ENCODE measurements at places on chromosomes 2 and 18.

DNA sequence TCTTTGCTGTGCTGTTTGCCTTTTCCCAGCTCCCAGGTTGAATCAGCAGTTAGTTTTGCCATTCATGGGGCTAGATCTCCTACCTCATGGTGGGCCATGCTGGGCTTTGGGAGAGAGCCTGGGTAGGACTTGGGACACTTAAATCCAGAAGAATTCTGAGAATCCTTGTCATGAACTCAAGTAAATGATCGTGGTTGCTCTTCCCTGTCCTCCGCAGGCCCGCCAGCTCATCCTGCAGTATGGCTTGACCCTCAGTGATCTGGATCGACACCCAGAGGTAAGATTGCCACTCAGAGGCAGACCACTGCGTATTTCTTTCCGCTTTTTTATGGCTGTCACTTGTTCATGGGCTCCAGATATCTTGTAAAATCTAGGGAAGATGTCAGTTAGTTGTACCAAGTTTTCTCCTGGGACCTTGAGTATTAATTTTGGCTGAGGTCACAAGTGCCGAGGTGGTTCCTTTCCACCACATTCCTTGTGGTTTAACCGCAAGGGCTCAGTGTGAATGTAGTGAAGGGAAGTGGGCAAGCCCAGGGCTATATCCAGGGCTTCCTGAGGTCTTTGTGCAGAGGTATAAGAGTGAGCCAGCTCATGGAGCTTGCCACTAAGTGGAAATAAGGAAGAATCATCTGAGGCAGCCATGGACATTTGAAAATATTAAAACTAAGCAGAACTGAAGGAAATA lies 37.7 kb downstream of the RPIA start:
- H3K36me3 ChIP-seq: no peaks in the 10 kb centered on the region
- no peaks in the 10 kb centered on the region for H3K4me1 ChIP-seq
- H3K4me3 ChIP-seq: no peak overlapping the region
- no peak for DNase-seq
- H3K27ac ChIP-seq: no peak overlapping the region

DNA sequence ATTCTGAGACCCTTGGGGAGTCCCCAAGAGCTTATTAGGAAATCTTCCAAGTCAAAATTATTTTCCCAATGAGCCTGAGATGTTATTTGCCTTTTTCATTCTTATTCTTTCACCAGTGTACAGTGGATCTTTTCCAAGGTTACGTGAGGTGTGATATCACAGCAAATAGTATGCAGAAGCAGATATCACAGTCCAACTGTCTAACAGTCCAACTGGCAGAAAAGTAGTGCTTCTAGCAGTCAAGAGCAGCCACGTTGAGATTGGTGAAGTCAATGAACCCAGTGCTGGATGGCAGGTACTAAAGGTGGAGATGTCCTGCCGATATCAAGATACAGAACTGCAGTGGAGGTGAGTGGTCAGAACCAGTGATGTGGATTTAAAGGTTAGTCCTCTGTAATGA lies 78.9 kb upstream of the ZNF397 start:
- no peak overlapping the region for H3K27ac ChIP-seq
- H3K4me3 ChIP-seq: no peak overlapping the region
- H3K27me3 ChIP-seq: no peaks in the 10 kb centered on the region
- H3K36me3 ChIP-seq: no peaks in the 10 kb centered on the region
- DNase-seq: no peak

GRCh38 chr18:23259701-23260681 lies 124.7 kb downstream of the CABLES1 start:
- peaks cover 12% of the 10 kb centered on the region for H3K4me1 ChIP-seq
- H3K4me3 ChIP-seq: no peak overlapping the region
- H3K27me3 ChIP-seq: no peaks in the 10 kb centered on the region
- peak overlapping the region; percentile 80 for H3K27ac ChIP-seq

GRCh38 chr2:43054367-43054766 lies 172.0 kb downstream of the ZFP36L2 start:
- no peak overlapping the region for H3K27ac ChIP-seq
- H3K36me3 ChIP-seq: no peaks in the 10 kb centered on the region
- DNase-seq: no peak
- peaks cover 20% of the 10 kb centered on the region for H3K4me1 ChIP-seq

- peaks cover 4% of the 10 kb centered on the region for H3K4me1 ChIP-seq
- H3K27ac ChIP-seq: no peak overlapping the region
- H3K27me3 ChIP-seq: no peaks in the 10 kb centered on the region
- H3K36me3 ChIP-seq: no peaks in the 10 kb centered on the region
- no peak overlapping the region for H3K4me3 ChIP-seq
- DNase-seq: no peak
Measured at GRCh38 chr2:9693646-9694045, 62.8 kb upstream of the YWHAQ start.

DNA sequence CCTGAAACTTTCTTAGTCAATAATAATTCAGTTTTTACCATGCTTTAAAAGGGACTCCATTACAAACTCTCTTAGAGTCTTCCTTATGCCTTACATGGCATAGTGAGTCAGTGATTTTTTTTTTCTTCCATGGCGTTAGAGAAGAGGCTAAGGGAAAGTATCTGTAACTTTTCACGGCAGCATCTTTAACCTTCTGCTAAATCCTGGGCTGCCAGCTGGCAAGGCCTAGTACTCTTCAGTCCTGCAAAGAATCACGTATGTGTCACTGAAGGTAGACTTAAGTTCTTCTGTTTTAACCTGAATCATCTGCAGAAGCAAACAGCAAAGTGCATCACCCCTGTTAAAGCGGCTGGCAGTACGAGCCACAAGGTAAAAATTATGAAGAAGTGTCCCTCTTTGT lies 286.3 kb upstream of the FN1 start:
- H3K27ac ChIP-seq: no peak overlapping the region
- DNase-seq: no peak
- peaks cover 5% of the 10 kb centered on the region for H3K4me1 ChIP-seq

- DNase-seq: no peak
- H3K4me3 ChIP-seq: no peak overlapping the region
- no peak overlapping the region for H3K27ac ChIP-seq
- no peaks in the 10 kb centered on the region for H3K27me3 ChIP-seq
- no peaks in the 10 kb centered on the region for H3K4me1 ChIP-seq
- H3K36me3 ChIP-seq: no peaks in the 10 kb centered on the region
Measured at GRCh38 chr2:236824836-236825235, 255.2 kb downstream of the ACKR3 start.

DNA sequence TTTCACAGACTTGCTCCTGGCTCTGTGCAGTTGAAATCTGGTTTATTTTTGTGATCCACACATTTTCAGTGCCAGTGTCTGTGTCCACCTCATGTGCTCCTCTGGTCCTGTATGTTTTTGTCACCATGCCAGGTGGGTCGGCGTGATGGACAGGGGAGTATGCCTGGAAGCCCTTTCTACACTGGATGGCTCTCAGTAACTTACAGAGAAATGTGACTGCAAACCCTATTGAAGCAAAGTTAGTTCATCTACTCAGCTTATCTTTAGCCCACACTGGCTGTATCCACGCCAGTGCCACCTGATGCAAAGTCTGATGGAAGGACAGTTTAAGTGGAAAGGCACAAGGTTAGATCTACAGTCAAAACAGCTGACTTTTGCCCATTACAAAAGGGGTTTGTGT lies 4.3 kb downstream of the IMPA2 start:
- DNase-seq: no peak
- no peaks in the 10 kb centered on the region for H3K36me3 ChIP-seq
- H3K4me3 ChIP-seq: no peak overlapping the region
- H3K27me3 ChIP-seq: no peaks in the 10 kb centered on the region

GRCh38 chr2:234496835-234497593 lies at the start of gene ARL4C:
ARL4C (minus strand) TSS chr2:234497081; CDS start chr2:234496586, 495 bp downstream.
- no peaks in the 10 kb centered on the region for H3K4me1 ChIP-seq
- peak; percentile 70 for DNase-seq
- no peaks in the 10 kb centered on the region for H3K27me3 ChIP-seq
- H3K4me3 ChIP-seq: peak within 1 kb of the TSS; percentile 62

GRCh38 chr18:13318731-13319501 lies 100.4 kb downstream of the LDLRAD4 start:
- no peak overlapping the region for H3K27ac ChIP-seq
- H3K36me3 ChIP-seq: no peaks in the 10 kb centered on the region
- no peaks in the 10 kb centered on the region for H3K27me3 ChIP-seq
- no peaks in the 10 kb centered on the region for H3K4me1 ChIP-seq

GRCh38 chr2:163736433-163737189 lies 803 bp upstream of the FIGN start:
- peak overlapping the region; percentile 93 for H3K27ac ChIP-seq
- H3K36me3 ChIP-seq: no peaks in the 10 kb centered on the region
- no peaks in the 10 kb centered on the region for H3K4me1 ChIP-seq
- peak; percentile 33 for DNase-seq
- peak overlapping the region; percentile 73 for H3K4me3 ChIP-seq

DNA sequence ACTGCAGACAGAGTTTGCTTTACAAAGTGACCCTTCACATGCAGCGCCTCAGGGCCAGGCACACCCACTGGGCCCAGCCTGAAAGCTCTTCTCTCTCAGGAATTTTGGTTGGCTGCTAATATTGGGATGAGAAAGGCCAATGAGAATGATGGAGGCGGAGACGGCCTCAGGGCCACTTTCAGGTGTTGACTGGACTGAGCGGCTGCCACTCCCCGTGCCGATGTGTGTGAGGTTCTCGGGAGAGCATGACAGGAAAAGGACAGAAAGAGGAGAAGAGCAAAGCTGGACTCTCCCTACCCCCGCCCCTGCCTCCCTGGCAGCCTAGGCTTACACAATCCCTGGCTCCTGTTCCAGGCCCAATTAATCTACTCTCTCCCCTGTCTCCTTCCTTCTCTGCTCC lies 155.7 kb downstream of the CELF4 start:
- no peaks in the 10 kb centered on the region for H3K4me1 ChIP-seq
- no peak overlapping the region for H3K27ac ChIP-seq
- H3K4me3 ChIP-seq: no peak overlapping the region
- H3K36me3 ChIP-seq: no peaks in the 10 kb centered on the region

DNA sequence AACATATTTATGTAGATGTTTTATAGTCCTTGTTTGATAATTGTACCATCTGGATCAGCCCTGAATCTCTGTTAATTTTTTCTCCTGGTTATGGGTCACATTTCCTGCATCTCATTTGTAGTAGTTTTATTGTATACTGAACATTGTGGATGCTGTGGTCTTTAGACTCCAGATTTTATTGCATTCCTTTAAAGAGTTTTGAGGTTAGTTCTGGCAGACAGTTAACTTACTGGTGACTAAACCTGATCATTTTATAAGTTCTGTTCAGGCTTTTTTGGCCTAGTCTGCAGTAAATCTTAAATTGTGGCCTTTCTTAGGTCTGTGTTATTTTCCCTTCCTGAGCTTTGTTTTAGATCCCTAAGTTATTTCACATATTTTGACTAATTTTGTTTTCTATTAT lies 84.3 kb downstream of the FANCL start:
- no peaks in the 10 kb centered on the region for H3K27me3 ChIP-seq
- no peak overlapping the region for H3K27ac ChIP-seq
- H3K4me1 ChIP-seq: no peaks in the 10 kb centered on the region
- no peaks in the 10 kb centered on the region for H3K36me3 ChIP-seq

DNA sequence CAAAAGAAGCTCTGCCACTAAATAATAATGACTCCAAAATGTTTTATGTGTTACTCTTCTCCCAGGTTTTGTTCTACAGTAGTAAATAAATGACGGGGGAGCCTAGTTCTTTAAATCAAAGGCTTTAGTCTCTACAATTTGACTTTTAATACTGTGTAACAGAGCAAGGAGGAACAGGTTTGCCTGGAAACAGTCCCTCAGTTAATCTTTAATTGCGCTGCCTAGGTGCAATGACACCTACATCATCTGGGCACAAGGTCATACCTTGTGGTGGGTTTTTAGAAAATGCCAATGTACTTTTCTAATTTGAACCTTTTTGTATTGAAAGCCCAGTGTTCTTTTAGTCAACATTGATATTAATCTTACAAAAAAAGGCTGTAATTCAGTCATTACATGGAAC lies 287.3 kb upstream of the SETBP1 start:
- no peaks in the 10 kb centered on the region for H3K36me3 ChIP-seq
- no peaks in the 10 kb centered on the region for H3K4me1 ChIP-seq
- no peak overlapping the region for H3K27ac ChIP-seq
- DNase-seq: no peak
- H3K4me3 ChIP-seq: no peak overlapping the region

DNA sequence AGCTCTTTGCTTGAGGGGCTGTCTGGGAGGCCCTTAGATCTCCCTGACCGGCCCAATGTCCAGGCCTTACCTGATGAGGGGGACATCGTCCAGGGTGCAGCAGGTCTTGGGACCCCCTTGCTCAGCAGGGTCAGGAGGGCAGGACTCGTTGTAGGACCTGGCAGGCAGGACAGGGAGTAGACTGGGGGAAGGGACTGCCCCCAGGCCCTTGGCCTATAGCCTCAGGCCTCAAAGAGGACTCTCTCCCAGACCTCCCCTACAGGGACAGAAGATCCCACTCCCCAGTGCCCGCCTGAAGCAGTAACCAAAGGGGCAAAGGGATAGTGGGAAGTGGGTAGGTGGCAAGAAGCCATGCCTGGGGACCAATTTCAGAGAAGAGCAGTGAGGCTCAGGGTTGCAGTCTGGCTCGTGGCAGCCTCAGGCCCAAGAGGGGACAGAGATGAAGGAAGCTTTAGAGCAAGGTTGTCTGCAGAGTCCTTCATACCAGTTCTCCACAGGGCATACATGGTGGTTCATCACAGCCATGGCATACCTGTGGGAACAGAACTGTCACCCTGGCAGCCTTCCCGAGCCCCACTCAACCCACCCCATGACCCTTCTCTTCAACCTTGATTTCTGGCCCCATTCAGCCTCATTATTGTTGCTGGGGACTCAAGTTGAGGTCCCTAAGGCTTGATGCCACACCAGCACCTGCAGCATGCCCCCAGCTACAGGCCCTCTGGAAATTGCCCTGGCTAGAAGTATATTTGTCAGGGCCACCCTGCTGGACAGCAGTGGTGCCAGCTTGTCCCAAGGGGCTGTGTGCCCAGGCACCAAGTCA lies 1.3 kb downstream of the TMEM150A start:
- peak overlapping the region; percentile 72 for H3K27ac ChIP-seq
- no peaks in the 10 kb centered on the region for H3K36me3 ChIP-seq
- H3K4me3 ChIP-seq: peak overlapping the region; percentile 77
- no peaks in the 10 kb centered on the region for H3K27me3 ChIP-seq
- peaks cover 43% of the 10 kb centered on the region for H3K4me1 ChIP-seq

DNA sequence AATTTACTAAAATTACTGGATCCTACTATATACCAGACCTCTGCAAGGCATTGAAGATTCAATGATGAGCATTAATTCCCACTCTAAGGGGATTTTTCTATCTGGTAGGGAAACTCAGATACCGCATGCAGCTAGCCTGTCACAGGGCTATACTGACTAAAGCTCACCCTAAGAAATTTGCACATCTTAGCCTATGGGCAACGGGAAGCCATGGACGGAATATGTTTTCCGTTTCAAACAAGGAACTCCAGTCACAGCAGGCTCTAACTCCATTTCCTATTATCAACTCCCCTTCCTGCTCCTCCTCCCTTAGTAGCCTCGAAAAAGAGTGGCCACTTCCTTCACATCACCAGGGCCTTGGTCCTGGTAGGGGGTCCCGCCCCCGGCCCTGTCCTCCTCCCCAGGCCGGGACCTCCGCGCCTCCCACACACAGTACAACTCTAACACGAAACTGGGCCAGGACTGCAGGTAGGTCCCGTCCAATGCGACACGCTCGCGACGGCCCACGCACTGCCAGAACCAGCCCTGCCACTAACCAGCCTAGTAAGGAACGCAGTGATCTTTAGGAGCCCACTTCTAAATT lies 659 bp upstream of the COX5B start:
- H3K27me3 ChIP-seq: no peaks in the 10 kb centered on the region
- DNase-seq: no peak
- peaks cover 6% of the 10 kb centered on the region for H3K4me1 ChIP-seq
- H3K4me3 ChIP-seq: peak overlapping the region; percentile 96
- H3K27ac ChIP-seq: peak overlapping the region; percentile 94
- H3K36me3 ChIP-seq: no peaks in the 10 kb centered on the region
